Kidney (tissue), 22 donors: ENCODE measurements at places on chromosomes 12 and 14. TPM values are rescaled to one million over a fixed set of nuclear protein-coding genes. Genes with fewer than 3 reads are reported as not detected.

GRCh38 chr12:54870048-54870447, 15.7 kb downstream of the MUCL1 start:
- H3K27me3 ChIP-seq: no peaks in the 10 kb centered on the region
- DNase-seq: no peak

GRCh38 chr14:38556252-38556651, 300.4 kb upstream of the CLEC14A start:
- no peak overlapping the region for H3K27ac ChIP-seq
- DNase-seq: no peak
- H3K36me3 ChIP-seq: no peaks in the 10 kb centered on the region
- no peak overlapping the region for H3K4me3 ChIP-seq

DNA sequence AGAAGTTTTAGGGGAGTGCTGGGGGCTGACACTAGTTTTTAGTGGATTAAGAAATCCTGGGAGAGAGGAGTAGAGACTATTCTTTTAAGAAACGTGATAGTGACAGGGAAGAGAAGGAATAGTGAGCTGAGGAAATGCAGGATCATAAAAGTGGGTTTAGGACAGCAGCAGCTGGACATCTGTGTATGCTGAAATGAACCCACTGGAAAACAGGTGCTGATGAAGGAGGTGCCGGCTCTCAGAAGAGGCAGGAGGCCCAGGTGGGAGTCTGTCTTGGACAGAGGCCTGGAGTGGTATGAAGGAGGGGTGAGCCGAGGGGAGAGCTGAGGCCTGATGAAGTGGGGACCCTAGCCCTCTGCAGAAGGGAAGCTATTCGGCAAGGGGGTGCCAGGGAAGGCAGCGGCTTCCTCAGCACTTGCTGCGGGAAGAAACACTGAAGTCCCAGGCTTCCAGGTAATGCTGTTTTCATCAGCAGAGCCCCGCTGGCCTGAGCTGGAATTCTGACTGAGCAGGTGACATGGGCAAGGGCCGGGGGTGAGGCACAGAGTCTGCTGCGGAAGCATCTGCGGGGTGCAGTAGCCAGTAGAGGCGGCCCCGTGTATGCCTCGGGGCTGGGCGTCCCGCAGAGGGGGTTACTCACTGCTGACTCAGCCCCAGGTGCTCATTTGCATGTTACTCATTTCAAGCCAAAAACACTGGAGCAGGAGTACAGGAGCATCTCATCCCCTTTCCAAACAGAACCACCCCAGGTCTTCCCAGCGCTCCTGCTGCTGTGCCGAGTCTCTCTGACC, 89.7 kb downstream of the TMCC3 start:
- peak; percentile 79 for DNase-seq
- no peaks in the 10 kb centered on the region for H3K4me1 ChIP-seq
- no peaks in the 10 kb centered on the region for H3K36me3 ChIP-seq

SLC16A7 gene
- total RNA-seq: 33.9 TPM

PLA2G1B gene
- total RNA-seq: not detected

- no peaks in the 10 kb centered on the region for H3K36me3 ChIP-seq
- no peaks in the 10 kb centered on the region for H3K4me1 ChIP-seq
- H3K27ac ChIP-seq: no peak overlapping the region
- no peak overlapping the region for H3K4me3 ChIP-seq
Observed at GRCh38 chr14:51792809-51793208, 67.6 kb upstream of the GNG2 start.

DNA sequence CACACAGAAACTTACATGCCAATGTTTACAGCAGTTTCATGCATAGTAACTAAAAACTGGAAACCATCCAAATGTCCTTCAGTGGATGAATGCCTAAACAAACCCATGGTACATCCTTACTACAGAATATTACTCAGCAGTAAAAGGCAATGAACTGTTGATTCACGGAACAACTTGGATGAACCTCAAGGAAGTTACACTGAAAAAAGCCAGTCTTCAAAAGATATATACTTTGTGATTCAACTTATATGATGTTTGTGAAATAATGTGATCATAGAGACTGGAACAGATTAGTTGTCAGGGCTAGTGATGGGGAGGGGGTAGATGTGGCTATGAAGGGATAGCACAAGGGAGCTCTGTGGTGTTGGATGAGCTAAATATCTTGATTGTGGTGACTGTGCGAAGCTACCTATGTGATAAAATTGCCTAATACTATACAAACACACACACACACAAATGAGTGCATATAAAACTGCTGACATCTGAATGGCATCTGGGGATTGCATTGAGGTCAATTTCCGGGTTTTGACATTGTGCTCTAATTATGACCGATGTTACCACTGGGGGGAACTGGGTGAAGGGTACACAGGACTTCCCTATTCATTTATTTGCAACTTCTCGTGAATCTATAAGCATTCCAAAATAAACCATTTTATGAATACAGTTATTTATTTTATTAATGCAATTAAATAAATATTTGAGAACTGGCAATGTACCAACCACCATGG, 94.3 kb downstream of the RIN3 start:
- no peaks in the 10 kb centered on the region for H3K27me3 ChIP-seq
- no peak overlapping the region for H3K4me3 ChIP-seq
- no peak overlapping the region for H3K27ac ChIP-seq
- no peaks in the 10 kb centered on the region for H3K4me1 ChIP-seq
- no peaks in the 10 kb centered on the region for H3K36me3 ChIP-seq

DNA sequence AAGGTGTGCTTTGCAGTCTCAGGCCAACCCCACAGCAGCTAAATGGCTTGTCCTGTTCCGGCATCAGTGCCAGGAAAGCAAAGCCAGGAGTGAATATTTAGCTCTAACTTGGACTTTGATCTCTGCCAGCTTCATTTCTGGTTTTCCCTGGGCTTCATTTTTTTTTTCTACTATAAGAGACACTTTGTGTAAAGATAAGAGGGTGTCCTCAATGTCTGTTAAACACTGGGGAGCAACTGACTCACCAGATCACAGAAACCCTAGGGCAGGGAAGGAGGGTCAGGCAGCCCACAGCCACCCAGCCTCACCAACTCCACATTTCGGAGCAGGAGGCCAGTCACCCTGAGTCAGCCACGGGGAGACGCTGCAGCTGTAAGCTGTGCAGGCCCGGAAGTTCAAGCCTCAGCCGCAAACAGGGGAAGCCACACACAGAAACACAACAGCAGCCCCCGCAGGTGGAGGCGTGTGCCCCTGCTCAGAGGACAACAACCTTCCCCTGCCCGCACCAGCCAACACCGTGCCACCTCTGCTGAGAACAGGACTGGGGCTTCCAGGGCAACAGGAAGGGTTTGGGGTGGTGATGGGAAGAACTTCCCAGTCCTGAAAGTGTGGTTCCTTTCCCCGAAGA, 6.3 kb downstream of the TNFRSF1A start:
- DNase-seq: peak; percentile 86
- H3K4me1 ChIP-seq: peaks cover 50% of the 10 kb centered on the region
- H3K36me3 ChIP-seq: peaks cover 12% of the 10 kb centered on the region
- peak overlapping the region; percentile 97 for H3K27ac ChIP-seq

- no peaks in the 10 kb centered on the region for H3K36me3 ChIP-seq
- H3K4me1 ChIP-seq: peaks cover 9% of the 10 kb centered on the region
- DNase-seq: no peak
- no peak overlapping the region for H3K27ac ChIP-seq
- H3K4me3 ChIP-seq: no peak overlapping the region
- no peaks in the 10 kb centered on the region for H3K27me3 ChIP-seq
Observed at GRCh38 chr12:120869376-120869775, 34.8 kb downstream of the SPPL3 start.

GRCh38 chr12:114194956-114195355, 211.0 kb downstream of the TBX5 start:
- H3K27me3 ChIP-seq: no peaks in the 10 kb centered on the region
- H3K4me1 ChIP-seq: no peaks in the 10 kb centered on the region
- no peak overlapping the region for H3K27ac ChIP-seq

DIP2B gene
- total RNA-seq: 23.3 TPM

GRCh38 chr12:22477894-22478287, 66.5 kb downstream of the C2CD5 start:
- no peaks in the 10 kb centered on the region for H3K4me1 ChIP-seq
- no peak for DNase-seq
- no peak overlapping the region for H3K4me3 ChIP-seq
- no peaks in the 10 kb centered on the region for H3K27me3 ChIP-seq
- H3K27ac ChIP-seq: no peak overlapping the region

GRCh38 chr12:48866052-48866711, 512 bp upstream of the RND1 start:
- peaks cover 7% of the 10 kb centered on the region for H3K4me1 ChIP-seq
- DNase-seq: no peak
- peak overlapping the region; percentile 86 for H3K4me3 ChIP-seq
- H3K27me3 ChIP-seq: no peaks in the 10 kb centered on the region
- no peaks in the 10 kb centered on the region for H3K36me3 ChIP-seq

- no peak overlapping the region for H3K27ac ChIP-seq
- H3K4me1 ChIP-seq: no peaks in the 10 kb centered on the region
- no peak for DNase-seq
- H3K36me3 ChIP-seq: no peaks in the 10 kb centered on the region
Observed at GRCh38 chr14:51185754-51186153, 54.3 kb upstream of the TMX1 start.

NPAS3 gene
- total RNA-seq: 5.0 TPM

PLEKHD1 gene
- 0.25 TPM for total RNA-seq

- H3K27me3 ChIP-seq: no peaks in the 10 kb centered on the region
- H3K36me3 ChIP-seq: no peaks in the 10 kb centered on the region
- no peak overlapping the region for H3K27ac ChIP-seq
- H3K4me3 ChIP-seq: no peak overlapping the region
Observed at GRCh38 chr14:98977451-98977850, 294.5 kb downstream of the BCL11B start.

OLR1 gene
- total RNA-seq: 6.7 TPM

TRPV4 gene
- 6.0 TPM for total RNA-seq

PPP1R13B gene
- 69.4 TPM for total RNA-seq

GRCh38 chr12:125194163-125194773, 129.0 kb downstream of the AACS start:
- H3K27me3 ChIP-seq: peaks cover 19% of the 10 kb centered on the region
- no peaks in the 10 kb centered on the region for H3K36me3 ChIP-seq
- no peaks in the 10 kb centered on the region for H3K4me1 ChIP-seq
- DNase-seq: no peak
- H3K27ac ChIP-seq: no peak overlapping the region
- no peak overlapping the region for H3K4me3 ChIP-seq

DNA sequence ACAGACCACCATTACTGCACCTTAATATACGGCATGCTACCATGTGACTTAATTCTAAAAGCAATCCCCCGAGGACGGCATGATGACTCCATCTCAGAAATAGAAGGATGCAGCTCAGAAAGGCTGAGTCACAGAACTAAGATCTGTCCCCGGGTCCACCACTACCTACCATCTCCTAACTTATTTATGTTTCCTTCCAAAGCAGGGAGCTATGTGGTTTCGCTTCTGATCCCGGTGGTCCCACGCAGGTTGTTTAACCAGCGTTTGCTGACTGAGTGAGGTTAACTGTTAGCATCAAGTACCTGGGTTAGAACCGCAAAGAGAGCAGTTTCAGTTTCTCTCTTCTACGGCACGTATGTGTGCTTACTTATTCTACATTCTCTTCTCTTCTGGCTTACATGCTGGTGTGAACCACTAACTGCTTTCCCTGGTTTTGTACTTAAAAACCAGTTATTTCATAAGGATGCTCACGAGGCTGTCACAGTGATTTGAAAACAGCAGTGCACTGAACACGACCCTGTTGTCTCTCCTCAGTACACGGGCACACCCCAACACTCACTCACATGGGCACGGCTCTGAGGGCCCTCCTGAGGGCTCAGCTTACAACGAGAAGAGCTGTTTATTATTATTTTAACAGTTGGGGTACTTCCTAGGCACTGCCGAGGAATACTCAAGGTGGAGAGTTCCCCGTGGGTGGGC, 66.7 kb downstream of the CCDC88C start:
- no peak for DNase-seq
- H3K4me1 ChIP-seq: peaks cover 9% of the 10 kb centered on the region
- H3K4me3 ChIP-seq: peak overlapping the region; percentile 44
- no peaks in the 10 kb centered on the region for H3K27me3 ChIP-seq
- H3K36me3 ChIP-seq: no peaks in the 10 kb centered on the region

- no peak overlapping the region for H3K4me3 ChIP-seq
- H3K36me3 ChIP-seq: no peaks in the 10 kb centered on the region
- no peaks in the 10 kb centered on the region for H3K27me3 ChIP-seq
- DNase-seq: no peak
Observed at GRCh38 chr12:15928870-15929571, 17.9 kb downstream of the DERA start.

TIGAR gene
- 11.8 TPM for total RNA-seq

GRCh38 chr12:4214877-4215228, 58.7 kb upstream of the CCND2 start:
- no peak overlapping the region for H3K27ac ChIP-seq
- H3K27me3 ChIP-seq: no peaks in the 10 kb centered on the region
- H3K4me3 ChIP-seq: no peak overlapping the region
- no peak for DNase-seq

PTPRB gene
- 71.6 TPM for total RNA-seq

TMTC1 gene
- 58.8 TPM for total RNA-seq

DNA sequence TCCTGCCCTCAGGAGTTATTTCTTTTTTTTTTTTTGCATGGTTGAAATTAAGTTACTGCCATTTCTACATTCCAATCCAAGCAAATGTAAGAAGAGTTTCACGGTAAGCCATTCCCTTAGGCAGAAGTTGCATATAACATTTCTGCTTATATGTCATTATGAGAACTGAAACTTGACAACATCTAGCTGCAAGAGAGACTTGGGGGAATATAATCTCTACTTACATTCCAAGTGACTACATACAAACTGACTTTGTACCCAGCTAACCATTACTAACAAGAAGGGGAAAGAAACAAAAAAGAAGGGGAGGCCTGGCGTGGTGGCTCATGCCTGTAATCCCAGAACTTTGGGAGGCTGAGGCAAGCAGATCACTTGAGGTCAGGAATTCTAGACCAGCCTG, 7.3 kb upstream of the RESF1 start:
- no peak overlapping the region for H3K27ac ChIP-seq
- no peaks in the 10 kb centered on the region for H3K4me1 ChIP-seq
- no peak overlapping the region for H3K4me3 ChIP-seq
- H3K36me3 ChIP-seq: no peaks in the 10 kb centered on the region
- DNase-seq: no peak
- H3K27me3 ChIP-seq: no peaks in the 10 kb centered on the region

- no peaks in the 10 kb centered on the region for H3K4me1 ChIP-seq
- no peaks in the 10 kb centered on the region for H3K36me3 ChIP-seq
- no peaks in the 10 kb centered on the region for H3K27me3 ChIP-seq
- no peak overlapping the region for H3K4me3 ChIP-seq
- H3K27ac ChIP-seq: no peak overlapping the region
- no peak for DNase-seq
Observed at GRCh38 chr12:29707846-29708245, 75.9 kb downstream of the TMTC1 start.

GRCh38 chr12:113297214-113297587, 37.7 kb downstream of the SLC8B1 start:
- H3K36me3 ChIP-seq: peaks cover 23% of the 10 kb centered on the region
- no peak overlapping the region for H3K4me3 ChIP-seq
- no peak for DNase-seq

- no peak overlapping the region for H3K27ac ChIP-seq
- no peak overlapping the region for H3K4me3 ChIP-seq
- no peaks in the 10 kb centered on the region for H3K4me1 ChIP-seq
Observed at GRCh38 chr14:87960013-87960787, 32.8 kb downstream of the GALC start.

DNA sequence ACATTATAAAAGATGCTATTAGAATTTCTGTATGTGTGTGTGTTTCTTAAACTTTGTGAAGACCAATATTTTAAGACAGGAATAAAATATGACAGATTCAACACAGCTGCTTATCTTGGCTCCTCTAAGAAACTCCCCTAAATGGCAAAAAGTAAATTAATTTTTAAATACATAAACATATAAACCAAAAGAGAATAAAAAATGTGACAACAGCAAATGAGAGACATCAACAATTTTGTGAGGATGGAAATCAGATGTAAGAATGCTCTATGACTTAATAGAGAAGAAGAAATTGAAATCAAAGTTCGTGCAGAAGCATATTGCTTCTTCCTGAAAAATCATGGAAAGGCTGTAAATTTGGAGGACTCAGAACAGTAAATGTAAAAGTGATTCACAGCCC, 1083.8 kb downstream of the FLRT2 start:
- no peaks in the 10 kb centered on the region for H3K36me3 ChIP-seq
- H3K4me1 ChIP-seq: no peaks in the 10 kb centered on the region
